ENCODE measurements at places on chromosomes 2 and 18.

- DNase-seq = no peak
Observed at GRCh38 chr18:24000613-24001490, 13.7 kb upstream of the TTC39C start.

- DNase-seq = no peak
Observed at GRCh38 chr2:235549735-235550377, 56.0 kb downstream of the AGAP1 start.

- no peak for DNase-seq
Observed at GRCh38 chr2:16869711-16870110, 204.1 kb upstream of the CYRIA start.

GRCh38 chr2:172901913-172902312, 166.3 kb downstream of the RAPGEF4 start:
- DNase-seq = no peak

GRCh38 chr2:32810909-32811495, 135.8 kb upstream of the LTBP1 start:
- no peak for DNase-seq

DNA sequence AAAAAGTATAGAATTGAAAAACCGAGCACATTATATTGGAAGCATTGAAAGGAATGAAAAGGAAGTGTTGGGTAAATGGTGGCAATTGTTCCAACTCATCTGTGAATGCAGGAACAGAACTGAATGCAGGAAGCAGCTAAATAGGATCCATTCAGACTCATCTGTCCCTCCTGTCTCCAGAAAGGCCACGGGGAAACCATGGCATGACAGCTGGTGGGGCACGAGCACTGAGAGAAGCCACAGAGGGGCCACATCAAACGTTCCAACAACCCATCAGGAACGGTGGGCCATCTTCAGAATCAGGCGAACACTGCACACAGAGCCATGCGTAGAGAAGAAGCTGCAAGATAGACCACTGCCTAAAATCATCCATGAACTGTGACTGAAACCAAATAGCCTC, 138.5 kb upstream of the SLC35G4 start:
- no peak for DNase-seq

DNA sequence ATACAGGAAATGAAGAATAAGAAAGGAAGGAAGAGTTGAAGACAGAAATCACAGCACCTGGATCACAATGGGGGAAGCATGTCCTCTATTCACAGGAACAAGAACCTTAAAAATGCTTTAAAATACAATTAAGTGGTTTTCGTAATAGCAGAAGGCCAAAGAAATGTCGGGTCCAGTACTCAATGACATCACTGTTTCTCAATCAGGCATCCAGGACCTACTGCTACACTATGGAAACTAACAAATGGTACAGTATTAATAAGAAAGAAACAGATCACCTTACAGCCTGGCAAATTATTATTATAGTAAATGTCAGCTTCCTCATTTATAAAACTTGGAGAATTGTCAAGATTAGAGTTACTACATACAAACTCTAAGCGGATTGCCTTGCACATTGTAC, 15.8 kb downstream of the HNRNPLL start:
- no peak for DNase-seq

DNA sequence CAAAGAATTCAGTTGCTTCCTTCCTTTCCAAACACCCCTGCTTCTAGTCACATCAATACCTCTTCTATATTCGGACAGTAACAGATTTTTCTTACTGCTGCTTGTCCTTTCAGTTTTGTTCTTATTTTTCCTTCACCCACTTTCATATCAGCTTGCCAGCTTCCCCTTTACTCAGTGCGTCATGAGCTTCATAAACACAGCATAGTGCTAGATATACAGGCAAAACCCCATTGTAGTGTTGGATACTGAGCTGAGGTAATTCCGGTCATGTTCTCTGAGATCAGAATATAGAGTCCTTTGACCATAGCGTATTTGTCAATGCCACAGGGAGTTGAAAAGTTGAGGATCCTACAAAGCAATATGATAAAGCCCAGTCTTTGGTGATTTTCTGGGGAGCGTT, 2.4 kb downstream of the FARP2 start:
- no peak for DNase-seq

GRCh38 chr2:139478165-139478914, 698.1 kb upstream of the NXPH2 start:
- no peak for DNase-seq

DNA sequence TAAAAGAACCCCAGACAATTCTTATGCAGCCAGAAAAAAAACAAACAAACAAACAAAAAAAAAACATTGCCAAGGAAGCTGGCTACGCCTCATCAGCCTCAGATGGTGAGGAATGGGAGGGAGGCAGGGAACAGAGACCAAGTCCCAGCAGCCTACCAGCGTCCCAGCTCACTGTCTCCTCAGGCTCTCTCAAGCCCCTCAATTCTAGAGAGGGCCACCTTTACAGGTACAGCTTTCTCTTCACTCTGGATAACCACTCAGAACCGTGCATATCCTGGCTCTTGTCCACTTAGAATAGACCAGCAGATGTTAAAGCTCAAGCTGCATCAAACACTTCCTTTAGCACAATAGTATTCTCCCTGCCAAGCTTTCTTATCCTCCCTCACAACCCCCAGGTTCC, 263.1 kb upstream of the CHAC2 start:
- no peak for DNase-seq

DNA sequence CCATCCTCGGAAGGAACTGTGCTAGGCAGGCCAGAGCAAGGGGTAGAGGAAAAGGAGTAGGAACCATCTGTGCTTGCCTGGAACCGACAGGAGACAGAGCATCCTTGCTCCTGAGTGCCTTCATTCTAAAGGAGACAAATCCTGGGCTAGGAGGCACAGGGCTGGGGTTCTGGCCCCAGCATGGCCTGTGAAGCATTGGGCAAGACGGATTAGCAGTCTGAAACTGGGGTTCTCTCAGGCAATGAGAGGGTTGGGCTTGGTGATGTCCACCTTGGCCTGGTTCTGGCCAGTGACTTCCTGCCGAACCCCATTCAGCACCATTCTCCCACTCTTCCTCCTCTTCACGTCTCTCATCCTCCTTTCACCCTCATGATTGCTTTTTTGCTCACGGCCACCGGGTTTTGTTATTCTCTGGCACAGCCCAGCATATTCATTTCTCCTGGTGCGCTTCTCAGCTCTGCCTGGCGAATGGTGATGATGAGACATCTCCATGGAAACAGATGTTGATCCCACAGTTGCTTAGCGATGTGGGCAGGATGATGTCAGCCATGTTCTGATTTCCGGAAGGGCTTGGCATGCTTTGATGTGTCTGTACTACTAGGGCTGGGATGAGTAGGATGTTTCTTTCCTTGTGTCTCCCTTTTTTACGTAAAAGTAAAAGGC, 127.7 kb downstream of the CAPN13 start:
- no peak for DNase-seq

GRCh38 chr2:145652036-145652435, 1132.1 kb upstream of the ZEB2 start:
- no peak for DNase-seq

- DNase-seq = no peak
Observed at GRCh38 chr2:2095360-2096093, 235.5 kb downstream of the MYT1L start.

DNA sequence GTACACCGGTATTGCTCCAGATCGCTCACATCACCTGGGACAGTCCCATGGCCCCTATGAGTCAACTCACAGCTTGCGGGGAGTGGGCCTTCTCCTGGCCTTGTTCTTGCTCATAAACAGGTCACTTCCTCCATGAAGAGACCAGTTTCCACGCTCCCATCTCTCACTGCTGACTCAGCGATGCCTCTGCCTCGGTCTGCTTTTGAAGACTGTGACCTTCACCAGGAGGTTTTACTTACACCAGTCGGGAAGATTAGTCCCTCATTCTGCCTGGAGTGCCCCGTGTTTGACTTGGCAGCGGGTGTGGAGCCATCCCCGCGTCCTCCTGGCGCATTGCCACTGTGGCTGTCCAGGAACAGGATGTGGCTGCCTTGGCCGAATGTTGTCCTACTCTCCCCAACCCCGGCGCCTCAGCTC, 159.8 kb downstream of the RHBDD1 start:
- peak; percentile 38 for DNase-seq

DNA sequence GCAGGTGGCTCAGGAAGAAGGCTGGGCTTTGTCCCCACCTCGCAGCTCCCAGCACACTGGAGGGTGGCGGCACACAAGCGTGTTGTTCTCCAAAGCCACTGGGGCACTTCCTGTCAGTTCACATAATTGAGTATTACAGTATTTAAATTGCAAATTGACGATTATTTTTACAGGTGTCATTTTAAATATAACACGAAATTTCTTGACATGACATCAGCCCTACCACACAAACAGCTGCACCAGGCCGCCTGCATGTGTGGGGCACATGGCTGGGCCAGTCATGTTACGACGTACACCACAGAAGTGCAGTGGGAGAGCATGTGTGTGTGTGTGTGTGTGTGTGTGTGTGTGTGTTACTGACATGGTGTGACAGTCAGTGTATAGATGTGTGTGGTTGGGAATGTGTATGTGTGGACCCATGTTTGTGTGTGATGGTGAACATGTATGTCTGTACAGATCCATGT, 155.6 kb downstream of the TTC32 start:
- no peak for DNase-seq

- no peak for DNase-seq
Observed at GRCh38 chr2:15498554-15498953, 62.6 kb downstream of the NBAS start.

- no peak for DNase-seq
Observed at GRCh38 chr18:52537261-52537660, 197.3 kb downstream of the DCC start.

- DNase-seq = no peak
Observed at GRCh38 chr2:239268082-239268481, 132.7 kb downstream of the HDAC4 start.

GRCh38 chr2:168718622-168719021, 83.8 kb upstream of the NOSTRIN start:
- DNase-seq = no peak

GRCh38 chr2:159140070-159140769, 146.3 kb downstream of the WDSUB1 start:
- no peak for DNase-seq

- no peak for DNase-seq
Observed at GRCh38 chr2:212423089-212423488, 115.5 kb downstream of the ERBB4 start.

- no peak for DNase-seq
Observed at GRCh38 chr2:157818227-157818626, 57.9 kb downstream of the ACVR1 start.

All from 8988T (cell line).